ENCODE measurements at places on chromosomes 4 and X.

DNA sequence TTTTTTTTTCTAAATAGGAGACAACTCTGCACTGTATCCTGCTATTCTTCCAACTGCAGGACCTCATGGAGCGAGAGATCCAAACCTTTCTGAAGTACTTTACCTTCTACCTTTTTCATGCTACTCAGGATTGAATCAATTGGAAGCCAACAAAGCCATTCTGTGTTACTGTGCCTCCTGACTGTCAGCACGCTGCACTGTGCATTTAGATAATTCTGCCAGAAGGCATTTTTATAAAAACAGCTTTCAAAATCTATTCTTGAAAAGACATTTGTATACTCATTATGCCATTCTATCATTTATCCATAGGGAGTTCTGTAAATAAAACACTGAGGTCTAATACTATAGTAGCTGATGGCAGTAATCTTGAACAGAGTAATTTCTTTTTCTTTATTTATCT is 142.8 kb downstream of the SLIT2 start:
- DNase-seq, result no peak

DNA sequence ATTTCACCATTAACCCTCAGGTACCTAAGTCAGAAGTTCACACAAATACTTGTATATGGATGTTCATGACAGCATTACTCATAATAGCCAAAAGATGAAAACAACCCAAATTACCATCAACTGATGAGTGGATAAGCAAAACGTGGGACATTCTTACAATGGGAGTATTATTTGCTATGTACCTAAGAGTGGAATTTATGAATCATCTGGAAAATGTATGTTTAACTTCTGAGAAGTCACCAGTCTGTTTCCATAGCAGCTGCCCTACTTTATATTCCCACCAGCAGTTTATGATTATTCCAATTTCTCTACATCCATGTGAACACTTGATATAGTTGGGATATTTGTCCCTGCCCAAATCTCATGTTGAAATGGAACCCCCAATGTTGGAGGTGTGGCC is 1478.9 kb downstream of the PCDH19 start:
- no peak for DNase-seq

DNA sequence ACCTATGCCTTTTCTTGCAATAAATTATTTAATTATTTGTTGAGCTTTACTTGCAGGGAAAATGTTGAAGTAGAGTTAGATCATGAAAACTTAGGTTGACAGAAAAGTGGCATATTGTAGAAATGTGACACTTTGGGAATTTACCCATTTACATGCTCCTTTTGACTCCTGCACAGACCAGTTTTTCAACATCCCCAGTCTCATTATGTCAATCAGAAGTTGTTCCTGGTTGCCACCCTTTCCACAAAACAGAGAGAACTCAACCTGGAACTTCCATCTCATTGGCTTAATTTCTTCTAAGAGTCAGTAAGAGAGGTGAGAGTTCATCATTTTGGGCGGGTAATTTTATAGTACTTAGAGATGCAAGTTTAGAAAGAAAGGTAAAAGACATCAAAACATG is 284.6 kb upstream of the ANKRD50 start:
- no peak for DNase-seq

DNA sequence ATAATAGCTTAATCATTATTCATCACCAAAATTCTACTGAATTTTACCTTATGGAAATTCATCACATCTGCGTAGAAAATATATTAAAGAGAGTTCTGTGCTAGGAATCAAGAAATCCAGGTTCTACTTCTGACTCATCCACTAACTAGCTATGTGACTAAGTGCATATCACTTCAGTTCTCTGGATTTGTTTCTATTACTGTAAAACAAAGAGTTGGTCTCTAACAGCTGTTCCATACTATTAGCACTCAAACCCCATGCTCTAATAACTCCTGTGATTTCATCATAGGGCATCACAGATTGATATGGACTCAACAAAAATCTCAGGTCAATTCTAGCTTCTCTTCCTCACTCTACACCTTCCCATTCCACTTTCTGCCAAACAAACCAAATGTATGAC is 572.0 kb downstream of the INPP4B start:
- no peak for DNase-seq

GRCh38 chr4:11729548-11729947 is 300.9 kb upstream of the HS3ST1 start:
- DNase-seq, result no peak

- no peak for DNase-seq
Observed at GRCh38 chr4:79584352-79584751, 176.3 kb upstream of the GK2 start.

- no peak for DNase-seq
Observed at GRCh38 chr4:967113-968104, 6.0 kb downstream of the DGKQ start.

DNA sequence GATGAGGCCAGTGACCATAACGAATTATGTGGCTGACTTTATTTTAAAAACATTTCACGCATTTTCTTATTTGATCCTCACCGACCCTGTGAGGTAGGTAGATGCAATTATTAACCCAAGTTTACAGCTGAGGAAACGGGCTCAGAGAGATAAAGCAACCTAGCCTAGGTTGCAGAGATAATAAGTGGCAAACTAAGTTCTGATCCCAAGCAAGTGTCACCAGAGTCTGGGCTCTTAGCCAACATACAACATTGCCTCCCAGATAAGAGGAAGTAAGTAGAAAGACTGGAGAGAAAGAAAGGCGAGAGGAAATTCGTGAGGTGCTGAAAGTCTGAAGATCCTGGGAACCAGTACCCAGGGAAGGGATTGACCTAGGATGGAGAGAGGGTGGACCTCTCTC is 77.4 kb upstream of the GPR50 start:
- no peak for DNase-seq

DNA sequence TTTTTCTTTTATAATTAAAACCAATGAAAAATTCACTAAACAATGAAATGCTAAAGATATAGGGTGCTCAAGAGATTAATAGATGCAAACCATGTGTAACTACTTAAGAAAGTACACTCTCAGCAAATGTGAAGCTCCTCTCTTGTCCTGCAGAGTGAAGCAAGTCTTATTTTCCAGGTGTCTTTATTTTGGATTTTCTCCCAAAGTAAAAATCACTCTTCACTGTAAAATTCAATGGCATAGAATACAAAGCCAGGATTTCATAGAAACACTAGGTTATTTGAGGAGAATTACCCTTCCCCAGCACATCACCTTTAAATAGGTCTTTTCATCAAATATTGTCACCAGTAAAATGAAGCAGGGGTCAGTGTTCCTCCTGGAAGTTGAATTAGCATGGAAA is 57.0 kb upstream of the GIMD1 start:
- DNase-seq, result no peak

- no peak for DNase-seq
Observed at GRCh38 chr4:113943863-113944262, 35.6 kb downstream of the ARSJ start.

DNA sequence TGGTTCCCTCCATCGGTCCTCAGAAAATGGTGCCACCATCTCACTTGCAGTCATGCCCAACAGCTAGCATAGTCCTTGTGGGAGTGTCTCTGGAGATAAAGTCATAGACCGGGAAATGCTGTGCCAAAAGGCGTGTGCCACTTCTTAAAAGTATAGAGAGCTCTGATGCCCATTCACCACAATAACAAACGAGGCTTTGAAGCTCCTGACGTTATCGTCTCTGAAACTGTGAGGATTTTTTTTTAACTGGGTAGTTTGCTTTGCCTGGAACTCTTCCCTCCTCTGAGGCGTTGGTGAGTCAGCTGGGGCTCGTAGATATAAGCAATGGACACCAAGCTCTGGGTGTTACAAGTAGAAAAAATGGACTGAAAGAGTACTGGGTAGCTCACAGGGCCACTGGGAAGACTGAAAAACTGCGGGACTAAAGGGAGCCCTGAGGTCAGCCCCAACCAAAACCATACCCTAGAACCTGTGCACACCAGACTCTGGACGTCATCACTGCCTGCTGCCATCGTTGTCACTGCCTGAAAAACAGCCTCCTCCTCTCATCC is 89.4 kb upstream of the TRIM2 start:
- no peak for DNase-seq

GRCh38 chr4:8381814-8382581 is 58.5 kb downstream of the ACOX3 start:
- DNase-seq, result peak; percentile 89

DNA sequence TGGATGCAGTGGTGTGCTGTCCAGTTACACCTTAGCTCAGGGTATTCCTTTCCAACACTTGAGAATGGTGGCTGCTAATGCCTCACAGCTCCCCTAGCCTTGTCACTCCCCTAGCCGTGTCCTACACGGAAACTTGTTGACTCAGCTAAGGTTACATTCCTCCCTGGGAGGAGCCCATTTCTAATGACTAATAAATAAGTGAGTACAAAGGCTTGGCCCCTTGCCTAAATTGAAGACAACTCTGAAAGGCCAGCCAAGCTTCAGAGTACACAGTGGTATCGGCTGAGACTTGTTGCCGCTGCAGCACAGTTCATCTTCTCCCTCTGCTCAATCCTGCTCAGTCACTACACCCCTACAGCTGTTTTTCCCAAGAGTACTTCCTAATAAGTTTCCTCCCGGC is 21.2 kb upstream of the SLC25A31 start:
- no peak for DNase-seq

GRCh38 chr4:2485956-2486355 is 17.1 kb downstream of the RNF4 start:
- no peak for DNase-seq

DNA sequence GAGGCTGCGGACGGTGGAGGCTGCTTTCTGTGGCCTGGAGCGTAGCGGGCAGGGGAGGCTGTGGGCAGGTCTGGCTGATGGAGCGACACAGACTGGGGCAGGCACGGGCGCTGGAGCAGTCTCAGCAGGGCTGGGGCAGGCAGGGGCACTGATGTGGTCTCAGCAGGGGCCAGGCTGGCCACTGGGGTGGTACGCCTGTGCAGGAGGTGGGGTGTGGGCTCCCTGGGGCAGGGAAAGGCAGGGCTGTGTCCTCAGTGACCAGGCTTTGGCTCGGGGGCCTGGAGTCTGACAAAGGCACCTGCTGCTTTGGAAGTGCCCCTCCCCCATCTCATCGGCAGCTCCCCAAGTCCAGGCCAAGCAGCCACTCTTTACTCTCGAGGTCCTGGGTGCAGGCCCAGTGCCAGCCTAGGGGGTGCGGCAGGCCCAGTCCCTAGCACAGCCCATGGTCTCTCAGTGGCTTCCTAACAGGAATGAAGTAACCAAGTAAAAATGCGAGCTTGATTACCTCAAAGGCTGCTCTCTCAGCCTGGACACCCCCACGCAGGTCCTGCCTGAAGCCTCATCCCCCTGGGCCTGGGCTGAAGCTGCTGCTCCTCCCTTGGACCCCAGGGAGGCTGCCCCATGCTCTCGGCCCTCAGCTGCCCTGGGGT is 55.5 kb downstream of the ADRA2C start:
- no peak for DNase-seq

DNA sequence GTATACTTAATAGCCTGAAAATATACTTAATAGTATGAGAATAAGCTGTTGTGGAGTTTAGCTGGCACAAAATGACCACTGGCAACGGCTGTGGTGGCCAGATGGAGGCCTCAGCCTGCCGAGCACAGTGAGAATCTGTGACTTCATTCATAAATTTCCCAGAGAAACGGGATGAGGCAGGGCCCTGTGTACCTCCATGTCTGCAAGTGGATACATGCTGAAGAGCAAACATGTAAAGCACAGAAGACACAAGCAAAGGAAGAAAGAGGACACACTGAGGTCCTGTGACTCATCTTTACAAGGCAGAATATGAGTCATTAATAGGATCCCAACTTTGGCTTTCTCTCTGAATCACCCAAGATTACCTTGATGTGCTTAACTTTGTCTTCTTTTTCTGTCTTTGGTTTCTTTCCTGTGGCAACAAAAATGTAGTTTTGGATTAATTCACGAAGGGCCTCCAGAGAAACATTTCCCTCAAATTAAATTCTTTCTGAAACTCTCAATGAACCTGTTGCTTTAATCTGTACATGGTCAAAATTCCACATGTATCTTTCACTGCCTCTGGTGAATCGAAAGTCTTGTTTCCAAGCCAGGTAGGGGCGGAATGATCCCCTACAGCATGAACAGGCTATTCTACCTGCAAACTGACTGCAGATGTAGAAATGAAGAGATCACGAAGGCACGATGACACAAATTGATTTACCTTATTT is 56.4 kb downstream of the IRF2 start:
- DNase-seq, result no peak

- DNase-seq, result no peak
Observed at GRCh38 chrX:139126493-139126892, 404.0 kb upstream of the F9 start.

- no peak for DNase-seq
Observed at GRCh38 chr4:185796176-185796575, 15.8 kb downstream of the SORBS2 start.

- no peak for DNase-seq
Observed at GRCh38 chr4:83605210-83605609, 69.3 kb downstream of the GPAT3 start.

DNA sequence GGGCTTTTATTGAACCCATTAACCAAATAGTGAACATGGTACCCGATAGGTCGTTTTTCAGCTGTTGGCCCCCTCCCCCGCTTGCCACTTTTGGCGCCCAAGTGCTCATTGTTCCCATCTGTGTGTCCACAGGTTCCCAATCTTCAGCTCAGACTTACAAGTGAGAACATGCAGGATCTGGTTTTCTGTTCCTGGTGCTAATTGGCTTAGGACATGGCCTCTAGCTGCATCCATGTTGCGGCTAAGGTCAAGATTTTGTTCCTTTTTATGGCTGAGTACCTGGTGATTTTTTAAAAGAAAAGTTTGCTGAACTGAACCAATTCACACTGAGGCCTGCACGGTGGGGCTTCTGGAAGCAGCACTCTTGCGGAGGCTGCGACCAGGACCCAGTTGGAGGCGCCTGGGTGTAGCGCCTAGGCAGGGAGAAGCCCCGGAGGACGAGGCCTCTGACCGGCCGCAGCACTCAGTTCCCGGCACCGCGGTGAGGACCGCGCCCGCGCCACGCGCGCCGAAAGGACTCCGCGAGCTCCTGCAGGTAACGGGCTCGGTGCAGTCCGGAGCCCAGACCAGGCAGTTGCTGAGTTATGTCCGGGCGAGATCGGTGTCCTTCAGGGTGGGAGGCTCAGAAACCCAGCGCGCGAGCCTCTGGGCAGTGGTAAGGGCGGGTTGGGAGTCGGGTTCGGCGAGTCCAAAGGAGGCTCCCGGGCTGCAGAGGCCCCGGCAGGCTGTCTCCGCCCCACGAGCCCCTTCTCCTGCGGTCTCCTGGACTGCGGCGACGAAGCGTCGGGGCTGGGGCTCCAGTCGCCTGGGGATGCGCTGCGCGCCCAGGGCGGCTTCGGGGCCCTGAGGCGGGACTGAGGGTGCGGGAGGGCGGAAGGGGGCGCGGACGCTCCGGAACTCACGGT is 15.8 kb upstream of the SLC25A4 start:
- DNase-seq, result no peak

DNA sequence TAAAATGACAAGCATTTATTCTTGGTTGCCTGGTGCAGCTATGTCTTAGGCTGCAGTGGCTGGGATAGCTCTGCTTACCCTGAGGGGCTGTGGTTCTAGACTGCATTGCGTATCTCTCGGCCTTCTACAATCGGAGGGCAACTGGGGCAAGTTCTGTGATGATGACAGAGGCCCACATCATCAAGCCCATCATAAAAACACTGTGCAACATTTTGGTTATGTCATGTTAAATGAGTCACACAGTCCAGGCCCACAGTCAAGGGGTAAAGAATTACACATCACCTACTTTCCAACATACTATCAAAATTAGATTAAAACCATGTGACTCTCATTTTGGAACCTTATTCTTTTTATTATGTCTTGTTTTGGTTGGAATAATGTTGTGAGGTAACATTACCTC is 120.2 kb upstream of the GUCY1A1 start:
- DNase-seq, result no peak

- peak; percentile 29 for DNase-seq
Observed at GRCh38 chrX:48883729-48884128, 13.8 kb downstream of the TIMM17B start.
